Eye (tissue), 1 donor: ENCODE measurements at places on chromosomes 16 and 17.

DNA sequence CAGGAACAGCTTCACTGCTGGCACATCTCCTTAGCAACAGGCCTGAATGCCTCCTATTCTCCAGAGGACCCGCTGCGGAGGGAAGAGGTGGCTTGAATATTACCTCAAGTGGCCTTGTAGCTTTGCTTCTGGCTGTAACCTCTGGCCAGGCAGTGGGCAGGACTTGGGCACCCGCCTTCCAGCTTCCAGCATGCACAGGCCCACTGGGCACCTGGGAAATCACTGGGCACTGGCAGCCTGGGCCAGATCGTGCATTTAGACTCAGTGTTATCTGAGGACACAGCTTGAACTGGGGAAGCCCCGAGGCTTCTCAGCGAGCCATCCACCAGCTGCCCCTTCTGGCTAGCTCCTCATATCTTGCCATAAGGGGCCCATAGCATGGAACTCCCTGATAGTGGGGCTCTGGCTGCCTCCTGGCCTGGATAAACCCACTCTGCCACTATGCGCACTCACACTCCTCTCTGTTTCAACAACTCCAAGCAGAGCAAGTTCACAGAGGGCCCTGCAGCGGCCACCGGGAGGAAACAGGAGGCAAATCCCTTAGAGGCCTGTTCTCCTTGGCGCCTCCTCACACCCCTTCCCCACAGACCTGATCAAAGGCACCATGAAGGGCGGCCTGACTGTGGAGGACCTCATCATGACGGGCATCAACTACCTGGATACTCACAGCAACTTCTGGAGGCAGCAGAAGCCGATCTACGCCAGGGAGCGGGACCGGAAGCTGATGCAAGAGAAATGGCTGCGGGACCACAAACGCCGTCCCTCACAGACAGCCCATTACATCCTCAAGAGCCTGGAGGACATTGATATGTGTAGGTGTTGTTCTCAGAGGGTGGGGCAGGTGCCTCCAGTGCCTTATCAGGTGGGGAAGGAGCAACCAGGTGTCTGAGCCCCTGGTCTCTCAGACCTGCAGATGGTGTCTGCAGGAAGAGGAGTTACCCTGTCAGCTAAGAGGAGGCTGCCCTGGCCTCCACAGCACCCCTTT is 7.8 kb downstream of the ODAD4 start:
- no peak for DNase-seq

DNA sequence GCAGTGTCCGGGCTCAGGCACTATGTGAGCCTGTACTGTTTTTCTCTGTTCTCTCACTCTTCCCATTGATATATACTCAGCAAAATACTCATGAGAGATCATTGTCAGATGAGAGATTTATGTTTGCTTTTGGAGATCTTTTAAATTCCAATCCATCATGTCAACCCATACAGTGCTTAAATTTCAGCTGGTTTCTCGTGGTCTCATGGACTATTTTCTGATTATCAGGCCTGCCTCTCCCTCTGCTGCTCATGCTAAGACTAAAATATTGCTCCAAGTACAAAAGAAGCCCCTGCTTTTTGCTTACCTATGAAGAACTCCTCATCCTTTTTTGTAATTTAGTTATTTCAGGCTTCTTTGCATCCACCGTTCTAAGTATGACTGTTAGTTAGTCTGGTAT is 547.2 kb downstream of the KCNJ2 start:
- no peak for DNase-seq

- DNase-seq: peak; percentile 66
Measured at GRCh38 chr17:7707446-7707845, 2.4 kb downstream of the EFNB3 start.

- DNase-seq: peak; percentile 90
Measured at GRCh38 chr17:79045842-79046196, 21.9 kb downstream of the C1QTNF1 start.

DNA sequence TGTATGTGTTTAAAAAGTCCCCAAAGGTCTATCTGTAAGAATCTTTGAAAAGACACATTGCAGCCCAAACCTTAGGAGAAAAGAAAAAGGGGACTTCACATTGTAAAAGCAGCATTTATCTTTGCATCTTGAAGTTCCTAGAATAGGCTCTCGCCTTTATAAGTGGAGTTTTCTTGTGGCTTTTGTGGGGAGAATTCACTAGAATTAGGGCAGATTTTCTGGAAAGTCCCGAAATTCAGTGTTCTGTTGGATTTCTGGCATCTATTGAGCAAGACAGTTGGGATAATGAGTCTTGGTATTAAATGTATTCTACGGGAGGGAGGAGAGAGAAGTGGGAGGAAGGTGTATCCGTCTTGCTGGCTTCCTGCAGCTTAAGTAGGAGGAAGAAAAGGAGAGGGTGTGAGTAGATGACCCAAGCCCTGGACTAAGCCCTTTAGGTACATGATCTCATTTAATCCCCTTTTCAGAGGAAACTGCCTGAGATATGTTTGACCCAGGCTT is 62.6 kb downstream of the PRKCA start:
- DNase-seq: no peak

DNA sequence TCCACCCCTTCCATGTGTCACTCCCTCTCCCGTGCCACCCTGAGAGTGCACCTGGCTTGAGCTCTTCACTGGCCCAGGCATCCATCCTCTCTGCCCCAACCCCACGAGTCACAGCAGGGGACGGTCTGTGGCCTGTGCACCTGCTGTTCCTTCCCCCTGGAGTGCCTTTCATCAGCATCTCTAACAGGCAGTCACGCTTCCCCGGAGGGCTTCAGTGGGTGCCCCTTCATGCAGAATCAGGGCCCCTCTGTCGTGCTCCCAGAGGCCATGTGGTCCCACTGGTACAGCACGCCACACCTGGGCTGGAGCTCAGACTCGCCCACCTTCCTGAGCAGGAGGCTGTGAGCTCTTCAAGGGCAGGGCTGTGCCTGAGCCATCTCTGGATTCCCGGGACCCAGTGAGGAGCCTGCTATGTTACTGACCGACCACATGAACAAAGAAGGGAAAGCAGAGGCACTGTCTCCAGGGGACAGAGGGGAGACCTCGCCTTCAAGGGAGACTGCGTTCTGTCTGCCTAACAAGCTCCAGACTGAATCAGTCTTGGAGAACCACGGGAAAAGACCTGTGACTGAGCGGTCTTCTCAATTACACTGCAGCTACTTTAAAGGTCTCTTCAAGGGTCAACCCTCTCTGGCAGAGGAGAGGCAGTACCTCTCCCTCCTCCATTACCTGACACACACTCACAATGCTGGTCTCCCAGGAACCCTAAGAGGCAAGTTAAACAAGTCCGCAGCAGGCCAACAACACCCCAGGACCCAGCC is 78.8 kb upstream of the DOC2B start:
- DNase-seq: peak; percentile 33

DNA sequence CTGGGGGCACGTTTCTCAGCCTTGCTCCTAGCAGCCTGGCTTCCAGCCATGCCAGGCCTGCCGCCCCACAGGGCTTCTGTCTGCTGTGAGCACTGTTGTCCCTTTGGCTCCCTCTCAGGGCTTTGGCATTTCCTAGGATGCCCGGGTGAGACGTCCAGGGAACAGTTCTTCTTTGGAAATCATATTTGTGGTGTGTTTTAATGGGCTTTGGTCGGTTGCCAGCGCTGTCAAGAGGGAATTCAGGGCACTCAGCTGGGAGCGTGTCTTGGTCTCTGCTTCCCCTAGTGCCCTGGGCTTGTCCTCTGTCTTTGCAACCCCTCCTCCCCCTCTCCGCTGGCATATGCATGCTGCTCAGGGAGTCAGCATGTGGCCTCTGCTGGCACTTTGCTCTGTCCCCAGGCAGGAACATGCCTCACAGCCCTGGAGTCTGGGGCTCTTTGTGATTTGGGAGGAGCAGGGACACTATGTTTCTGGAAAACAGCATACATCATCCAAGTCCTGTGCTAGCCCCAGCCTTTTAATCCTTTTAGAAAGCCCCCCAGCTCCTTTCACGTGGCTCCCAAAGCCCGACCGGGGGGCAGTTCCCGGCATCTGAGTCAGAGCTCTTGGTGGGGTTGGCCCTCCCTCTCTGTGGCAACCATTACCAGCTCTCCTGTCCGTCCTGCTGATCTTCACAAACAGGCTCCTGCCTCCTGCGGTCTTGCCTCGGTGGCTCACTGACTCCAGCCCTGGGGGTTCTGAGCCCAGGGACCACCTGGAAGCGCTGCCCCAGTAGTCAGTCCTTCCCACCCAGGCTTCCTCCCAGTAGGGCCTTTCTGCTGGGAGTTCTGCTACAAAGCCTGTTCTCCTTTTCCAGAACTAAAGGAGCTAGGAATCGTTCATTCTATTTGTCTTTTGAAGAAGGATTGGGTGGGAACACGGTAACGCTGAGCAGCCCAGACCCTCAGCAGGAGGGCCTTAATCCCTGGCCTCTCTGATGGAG is 26.7 kb downstream of the SAP30BP start:
- peak; percentile 71 for DNase-seq

DNA sequence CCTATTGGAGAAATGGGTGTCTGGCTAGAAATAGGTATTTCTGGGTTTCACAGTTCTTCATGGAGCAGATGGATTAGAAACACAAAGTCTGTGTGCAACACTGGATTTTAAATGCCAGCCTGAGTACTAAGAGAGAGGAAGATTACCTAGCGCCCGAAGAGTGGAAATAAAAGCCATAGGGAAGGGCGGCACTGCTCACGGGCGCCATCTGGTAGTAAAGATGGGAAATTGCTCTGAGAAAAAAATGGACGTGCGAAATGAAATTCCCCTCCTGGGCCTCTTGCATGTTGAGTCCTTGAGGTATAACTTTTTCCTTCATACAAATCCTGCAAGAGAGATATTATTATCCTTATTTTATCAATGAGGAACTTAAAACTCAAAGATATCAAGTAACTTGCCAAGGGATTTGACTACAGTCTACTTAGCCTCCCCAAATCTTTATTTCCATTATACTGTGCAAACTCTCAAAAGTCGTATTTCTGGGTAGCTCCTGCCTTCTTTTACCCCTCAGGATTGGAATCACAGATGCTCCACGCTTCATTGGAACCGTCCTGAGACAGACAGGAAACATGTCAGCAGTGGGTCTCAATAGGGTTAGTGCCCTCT is 72.8 kb downstream of the MMD start:
- DNase-seq: peak; percentile 89

DNA sequence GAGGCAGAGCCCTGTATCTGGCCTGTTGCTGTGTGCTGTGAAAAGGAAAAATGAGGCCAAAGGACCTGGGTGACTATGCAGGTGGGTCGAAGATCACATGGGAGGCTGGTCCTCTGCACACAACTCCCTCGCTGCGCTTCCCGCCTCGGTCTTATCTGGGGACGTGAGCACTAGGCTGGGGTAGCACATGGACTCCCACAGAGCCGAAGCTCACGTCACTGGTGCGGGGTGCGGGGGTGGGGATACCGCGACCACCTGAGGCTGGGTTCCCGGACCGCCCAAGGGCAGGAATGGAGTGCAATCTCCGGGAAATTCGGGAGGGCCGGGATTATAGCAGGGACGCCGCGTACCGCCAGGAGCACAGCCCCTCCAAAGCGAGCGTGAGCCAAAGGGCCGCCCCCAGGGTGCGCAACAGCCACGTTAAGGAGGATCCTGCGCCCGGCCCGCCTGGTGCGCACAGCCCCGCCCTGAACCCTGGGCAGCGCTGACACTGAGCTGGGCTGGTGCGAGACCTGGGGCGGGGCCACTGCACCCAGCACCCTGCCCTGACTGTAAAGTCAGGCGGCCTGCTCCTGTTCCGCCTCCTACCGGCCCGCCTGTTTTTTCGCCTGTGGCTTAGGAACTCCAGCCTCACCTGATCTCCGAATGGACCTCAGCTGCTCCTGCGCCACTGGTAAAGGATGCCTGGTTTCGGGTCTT is 4.8 kb downstream of the MT1A start:
- no peak for DNase-seq

- peak; percentile 86 for DNase-seq
Measured at GRCh38 chr17:33779234-33779591, 475.9 kb upstream of the CCL2 start.

DNA sequence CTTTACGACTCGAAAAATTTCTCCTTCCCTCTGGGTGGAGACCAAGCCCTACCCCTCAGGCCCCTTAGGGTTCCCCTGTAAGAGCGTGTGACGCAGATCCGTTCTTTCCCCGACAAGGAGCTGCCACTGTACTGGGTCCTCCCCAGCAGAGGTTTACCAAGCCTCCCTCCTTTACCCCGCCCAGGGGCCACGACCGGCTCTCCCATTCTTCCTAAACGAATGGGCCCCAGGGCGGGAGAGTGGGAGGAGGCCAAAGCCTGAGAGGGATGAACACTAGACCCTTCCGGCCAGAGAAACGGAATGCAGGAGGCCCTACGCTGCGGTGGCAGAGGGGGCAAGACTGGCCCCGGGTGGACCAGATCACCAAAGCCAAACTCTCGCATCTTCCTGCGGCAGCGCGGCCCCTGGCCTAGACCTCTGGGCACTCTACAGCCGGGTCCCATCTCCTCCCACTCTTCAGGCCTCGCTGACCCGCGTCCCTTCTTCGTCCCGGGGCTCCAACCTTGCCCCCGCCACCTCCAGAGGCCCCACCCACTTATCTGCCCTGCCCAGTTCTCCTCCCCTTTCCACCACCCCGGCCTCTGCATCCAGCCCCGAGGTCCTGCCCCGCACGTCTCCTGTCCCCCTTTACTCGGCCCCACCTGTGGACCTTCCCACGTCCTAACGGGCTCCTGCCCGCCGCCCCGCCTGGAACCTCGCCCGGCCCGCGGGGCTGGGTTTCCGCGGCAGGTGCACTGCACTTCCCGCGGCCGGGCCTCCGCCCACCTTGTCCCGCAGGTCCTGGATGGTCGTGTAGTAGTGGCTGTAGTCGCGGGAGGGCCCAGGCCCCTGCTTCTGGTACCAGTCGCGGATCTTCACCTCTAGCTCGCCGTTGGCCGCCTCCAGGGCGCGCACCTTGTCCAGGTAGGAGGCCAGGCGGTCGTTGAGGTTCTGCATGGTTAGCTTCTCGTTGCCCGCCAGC is 765 bp downstream of the KRT19 start:
- DNase-seq: peak; percentile 42

GRCh38 chr17:28524476-28525424 is 18.6 kb downstream of the FOXN1 start:
- peak; percentile 47 for DNase-seq

- DNase-seq: no peak
Measured at GRCh38 chr17:60230358-60230757, 80.6 kb downstream of the CA4 start.

DNA sequence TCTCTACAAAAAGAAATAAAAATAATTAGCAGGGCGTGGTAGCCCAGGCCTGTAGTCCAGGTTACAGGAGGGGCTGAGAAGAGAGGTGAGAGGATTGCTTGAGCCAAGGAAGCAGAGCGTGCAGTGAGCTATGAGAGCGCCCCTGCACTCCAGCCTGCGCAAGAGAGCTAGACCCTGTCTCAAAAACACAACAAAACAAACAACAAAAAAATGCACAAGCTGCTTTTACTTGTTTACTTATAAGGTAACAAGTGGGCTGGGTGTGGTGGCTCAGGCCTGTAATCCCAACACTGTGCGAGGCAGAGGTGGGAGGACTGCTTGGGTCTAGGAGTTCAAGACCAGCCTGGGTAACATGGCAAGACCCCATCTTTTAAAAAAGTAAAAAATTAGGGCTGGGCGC is 1.7 kb downstream of the CYTH1 start:
- no peak for DNase-seq
